ENCODE measurements at places on chromosomes 11 and 22.

DNA sequence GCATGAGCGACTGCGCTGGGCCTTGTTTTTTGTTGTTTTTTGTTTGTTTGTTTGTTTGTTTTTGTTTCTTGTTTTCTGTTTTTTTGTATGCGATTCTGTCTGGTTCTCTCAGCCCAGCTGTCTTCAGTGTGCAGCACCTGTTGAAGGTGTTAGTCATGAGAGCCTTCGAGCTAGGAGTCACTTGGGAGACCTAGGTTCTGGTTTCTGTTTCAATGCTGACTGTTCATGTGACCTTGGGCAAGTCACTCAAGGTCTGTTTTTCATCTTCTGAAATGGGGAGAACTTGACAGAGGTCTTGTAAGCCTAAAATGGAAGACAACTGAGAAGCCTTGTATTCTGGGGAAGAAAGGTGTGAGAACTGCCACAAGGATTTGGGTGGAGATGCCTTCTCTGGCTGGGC lies 1.8 kb downstream of the DCPS start:
- no peak for DNase-seq

DNA sequence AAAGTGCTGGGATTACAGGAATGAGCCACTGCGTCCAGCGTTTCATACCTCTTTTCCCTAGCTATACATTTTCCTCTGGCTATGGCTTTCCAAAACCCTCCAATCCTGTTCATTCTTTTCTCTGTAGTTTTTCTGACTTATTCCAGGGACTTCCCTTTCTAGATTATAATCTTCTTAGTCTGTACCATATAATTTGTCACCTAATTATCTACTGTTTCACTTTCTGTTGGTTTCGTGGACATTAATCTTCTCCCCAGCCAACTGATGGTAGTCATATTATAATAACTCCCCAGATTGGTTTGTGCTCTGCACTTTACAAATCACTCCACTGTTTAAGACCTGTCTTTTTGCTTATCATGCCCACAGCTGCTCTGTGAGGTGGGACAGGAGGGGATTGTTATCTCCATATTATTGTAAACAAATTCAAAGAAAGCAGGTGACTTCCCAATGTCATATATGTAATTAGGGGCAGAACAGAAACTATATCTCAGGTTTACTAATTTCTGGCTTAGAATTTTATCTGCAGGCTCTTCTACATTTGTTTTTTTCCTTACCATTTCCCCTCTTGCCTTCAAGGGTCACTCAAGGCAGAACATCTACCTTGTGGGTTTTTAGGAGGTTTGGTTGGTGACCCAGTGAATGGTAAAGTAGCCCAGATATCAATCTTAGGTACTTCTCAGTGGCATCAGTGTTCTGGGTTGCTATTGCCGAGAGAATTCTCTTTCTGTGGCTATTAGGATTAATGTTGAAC lies 23.9 kb downstream of the STIM1 start:
- no peak for DNase-seq

- DNase-seq = no peak
Measured at GRCh38 chr22:46045459-46046298, 68.7 kb upstream of the WNT7B start.

GRCh38 chr11:61954851-61955421 lies 4.8 kb downstream of the BEST1 start:
- peak; percentile 86 for DNase-seq

DNA sequence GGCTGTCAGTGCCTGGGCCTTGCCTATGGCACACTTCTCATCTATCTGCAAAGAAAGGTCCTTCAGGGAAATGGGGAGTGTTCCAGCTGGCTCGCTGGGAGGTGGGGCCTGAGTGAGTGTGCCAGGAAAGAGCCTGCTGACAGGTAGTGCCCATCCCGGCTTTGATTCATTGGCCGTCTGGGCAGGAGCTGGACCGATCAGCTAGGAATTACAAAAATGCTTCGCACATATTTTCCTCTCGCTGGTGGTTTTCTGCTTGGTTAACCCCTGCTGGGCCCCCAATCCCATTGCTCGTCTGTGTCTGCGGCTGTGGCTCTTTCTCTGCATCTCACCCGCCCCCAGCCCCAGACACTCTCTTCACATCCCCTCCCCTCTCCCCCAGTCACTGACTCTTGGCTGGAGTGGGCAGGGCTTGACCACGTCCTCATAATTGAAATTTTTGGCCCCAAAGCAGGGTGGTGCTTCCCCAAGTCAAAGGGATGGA lies 10.8 kb downstream of the LIF start:
- DNase-seq = peak; percentile 99

- DNase-seq = no peak
Measured at GRCh38 chr11:3665336-3666022, 5.7 kb downstream of the CHRNA10 start.

DNA sequence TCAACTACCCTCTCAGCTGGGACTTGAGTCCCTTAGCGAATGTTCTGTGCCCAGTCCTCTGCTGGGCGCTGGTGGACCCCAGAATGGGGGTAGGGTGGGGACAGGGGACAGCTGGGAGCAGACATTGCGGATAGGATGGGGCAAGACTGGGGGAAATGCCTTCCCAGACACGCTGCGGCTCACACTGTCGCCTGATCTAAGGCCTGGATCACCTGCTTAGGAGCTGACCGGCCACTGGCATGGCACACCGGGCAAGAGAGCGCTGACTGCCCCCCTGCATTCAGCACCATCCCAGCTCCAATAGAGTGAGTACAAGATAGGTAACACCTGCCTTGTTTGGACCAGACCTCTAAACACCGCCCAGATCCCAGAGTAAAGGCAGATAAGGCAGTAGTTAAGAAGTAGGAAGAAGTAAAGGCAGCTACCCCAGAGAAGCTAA lies 1.4 kb downstream of the ARVCF start:
- DNase-seq = no peak

GRCh38 chr11:126743628-126744027 lies 256.9 kb downstream of the KIRREL3 start:
- DNase-seq = peak; percentile 53

GRCh38 chr11:9616042-9616675 lies 42.7 kb downstream of the WEE1 start:
- DNase-seq = peak; percentile 40

GRCh38 chr22:46855681-46856080 lies 93.2 kb downstream of the TBC1D22A start:
- no peak for DNase-seq

DNA sequence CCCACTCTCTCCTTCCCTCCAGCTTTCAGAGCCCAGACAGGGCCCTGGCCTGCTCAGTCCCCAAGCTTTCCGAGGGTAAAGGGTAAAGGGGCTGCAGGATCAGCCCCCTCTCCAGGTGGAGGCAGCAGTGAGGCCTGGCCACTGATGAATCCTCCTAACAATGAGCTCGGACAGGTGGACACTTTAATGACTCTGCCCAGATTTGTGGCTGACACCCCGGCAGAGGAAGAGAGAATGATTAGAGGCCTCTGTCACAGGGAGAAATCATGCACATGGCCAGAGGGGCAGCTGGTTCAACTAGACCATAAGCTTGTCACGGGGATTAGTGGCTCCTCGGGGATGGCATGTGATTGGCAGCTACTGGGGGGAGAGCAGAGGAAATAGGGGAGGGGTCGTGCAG lies 587.5 kb upstream of the B3GAT1 start:
- no peak for DNase-seq

GRCh38 chr11:112132737-112133136 lies 31.2 kb downstream of the IL18 start:
- DNase-seq = no peak

DNA sequence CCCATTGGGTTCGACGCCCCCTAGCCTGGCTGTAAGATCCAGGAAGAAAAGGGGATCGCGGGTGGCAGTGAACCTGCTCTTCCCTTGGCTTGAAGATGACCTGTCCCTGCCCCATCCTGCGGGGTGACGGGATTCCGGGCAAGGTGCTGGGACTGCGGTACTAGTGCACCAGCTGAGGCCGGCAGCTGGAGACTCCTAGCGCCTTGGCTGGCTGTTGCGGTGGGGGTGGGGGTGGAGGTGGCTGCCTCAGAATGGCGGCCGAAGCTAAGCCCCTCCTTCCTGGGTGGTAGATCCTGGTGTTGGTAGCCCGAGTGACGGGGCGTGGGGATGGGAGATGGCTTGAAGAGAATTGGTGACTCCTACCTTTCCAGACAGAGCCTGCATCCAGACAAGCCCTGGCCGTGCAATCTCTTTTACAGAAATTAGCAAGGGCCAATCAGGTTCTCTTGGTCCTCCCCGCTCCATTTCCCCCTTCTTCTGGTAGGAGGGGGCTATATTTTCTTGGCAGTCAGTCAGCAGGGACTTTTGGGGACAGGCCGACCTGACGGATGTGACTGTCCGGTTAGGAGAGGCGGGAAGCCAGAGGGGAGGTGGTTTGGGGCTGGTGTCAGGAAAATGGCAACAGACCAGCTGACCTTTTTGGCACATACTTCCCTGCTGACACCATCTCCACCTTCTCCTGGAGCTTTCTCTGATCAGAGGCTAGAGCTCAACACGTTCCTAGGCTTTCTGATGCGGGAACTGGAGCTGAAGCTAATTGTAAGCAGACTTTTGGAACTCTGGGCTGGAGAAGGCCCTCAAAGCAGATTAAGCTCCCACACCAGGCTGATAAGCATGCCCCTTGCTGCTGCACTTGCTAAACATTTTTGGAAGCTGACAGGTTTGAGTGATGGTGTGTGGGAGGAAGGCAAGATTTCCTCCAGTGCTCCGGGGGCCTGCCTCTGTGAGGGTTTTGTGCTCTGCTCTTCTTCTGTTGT lies 2.0 kb downstream of the NAV2 start:
- peak; percentile 46 for DNase-seq

Data from fibroblast of skin of scalp (primary cell).